Left kidney (tissue), 8 donors: ENCODE measurements at places on chromosomes 12 and 14.

GRCh38 chr14:75515629-75515996 lies 6.7 kb upstream of the BATF start:
- DNase-seq, result no peak

GRCh38 chr12:75820848-75821578 lies 210.6 kb downstream of the PHLDA1 start:
- DNase-seq, result no peak

- no peak for DNase-seq
Measured at GRCh38 chr14:105212541-105213300, 31.6 kb upstream of the NUDT14 start.

- no peak for DNase-seq
Measured at GRCh38 chr12:111173836-111174235, 195.1 kb downstream of the PHETA1 start.

GRCh38 chr12:85564786-85565185 lies 271.4 kb downstream of the RASSF9 start:
- DNase-seq, result no peak

- no peak for DNase-seq
Measured at GRCh38 chr12:107144990-107145389, 51.6 kb upstream of the CRY1 start.

DNA sequence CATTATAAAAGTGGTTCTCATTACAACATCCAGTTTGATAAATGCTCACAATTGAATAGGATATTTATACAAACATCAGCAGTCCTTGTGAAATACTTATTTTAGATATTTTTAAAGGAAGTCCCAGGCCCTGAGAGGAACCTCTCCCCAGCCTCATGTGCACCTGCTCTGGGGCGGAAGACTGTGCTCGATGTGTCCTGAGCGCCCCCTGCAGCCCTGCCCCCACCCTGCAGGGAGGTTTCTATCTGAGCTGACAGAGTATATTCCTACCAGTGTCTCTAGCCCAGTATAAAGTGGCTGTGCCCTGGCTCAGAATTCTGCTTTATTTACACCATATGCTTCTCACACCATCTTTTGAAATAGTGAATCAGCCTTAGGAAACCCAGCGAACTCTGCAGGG lies 1349.1 kb downstream of the TMEM121 start:
- no peak for DNase-seq

- no peak for DNase-seq
Measured at GRCh38 chr12:3537719-3538465, 46.9 kb downstream of the PRMT8 start.

- DNase-seq, result no peak
Measured at GRCh38 chr12:5437589-5437988, 5.7 kb downstream of the NTF3 start.

DNA sequence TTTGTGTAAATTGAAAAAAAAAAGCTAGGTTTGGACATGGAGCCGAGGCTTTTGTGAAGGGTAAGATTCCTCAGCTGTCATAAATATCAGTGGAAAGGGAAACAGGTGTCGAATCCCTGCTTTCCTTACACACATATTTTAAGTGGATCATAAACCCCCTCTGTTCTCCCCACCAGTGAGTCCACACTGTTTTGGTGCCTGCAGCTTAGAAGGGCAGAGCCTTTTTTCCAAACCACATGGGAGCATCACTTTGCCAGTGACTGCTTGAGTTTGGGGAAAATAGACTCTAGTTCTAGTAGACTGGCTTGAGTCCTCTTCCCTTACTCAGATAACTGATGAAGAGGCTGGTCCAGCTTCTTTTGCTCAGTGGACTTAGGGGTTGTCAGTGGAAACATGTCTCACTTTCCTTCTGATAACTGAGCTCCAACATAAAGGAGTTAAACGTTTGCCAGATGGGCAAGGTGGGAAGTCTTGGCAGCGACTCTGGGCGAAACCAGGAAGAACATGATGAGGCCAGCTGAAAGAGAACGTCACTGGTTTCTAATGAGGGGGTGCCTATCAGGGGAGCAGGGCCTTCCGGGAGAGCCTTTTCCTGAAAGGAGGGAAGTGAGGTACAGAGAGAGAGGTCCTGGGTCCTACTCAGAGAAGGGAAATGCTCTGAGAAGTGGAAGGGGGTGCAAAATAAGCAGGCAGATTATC lies 168.1 kb upstream of the PARP11 start:
- no peak for DNase-seq

DNA sequence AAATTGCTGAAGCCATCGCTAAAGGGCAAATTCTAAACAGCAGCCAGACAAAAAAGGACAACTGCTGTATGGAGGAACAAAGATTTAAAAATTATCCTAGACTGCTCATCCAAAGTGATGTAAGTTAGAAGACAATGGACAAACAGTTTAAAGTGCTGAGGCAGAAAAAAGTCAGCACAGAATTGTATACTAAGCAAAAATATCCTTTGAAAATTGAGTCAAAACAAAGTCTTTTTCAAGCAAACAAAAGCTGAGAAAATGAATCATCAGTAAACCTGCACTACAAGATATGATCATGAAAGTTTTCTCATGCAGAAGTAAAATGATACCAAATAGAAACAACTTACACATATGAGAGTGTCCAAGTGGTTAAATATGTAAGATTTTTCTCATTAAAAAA lies 43.6 kb downstream of the EML5 start:
- DNase-seq, result no peak
